ENCODE measurements at places on chromosomes 16 and 17.

DNA sequence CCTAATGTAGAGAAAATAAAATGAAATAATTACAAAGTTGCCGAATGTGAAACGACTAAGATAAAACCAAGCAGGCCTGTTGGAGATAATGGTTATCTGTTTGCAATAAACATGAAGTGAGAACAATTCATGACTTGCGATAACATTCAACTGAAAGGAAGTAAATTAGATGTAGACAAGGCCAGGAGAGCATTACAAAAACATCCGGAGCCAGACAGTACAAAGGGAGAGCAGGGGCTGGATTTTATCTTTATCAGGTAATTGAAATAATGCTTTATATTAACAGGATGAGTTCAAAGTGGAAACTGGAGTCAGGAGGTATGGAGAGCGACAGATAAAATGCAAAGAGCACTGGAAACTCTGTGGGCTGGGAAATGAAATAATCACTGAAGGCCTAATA, 265.6 kb upstream of the GOT2 start:
- DNase-seq, result no peak

DNA sequence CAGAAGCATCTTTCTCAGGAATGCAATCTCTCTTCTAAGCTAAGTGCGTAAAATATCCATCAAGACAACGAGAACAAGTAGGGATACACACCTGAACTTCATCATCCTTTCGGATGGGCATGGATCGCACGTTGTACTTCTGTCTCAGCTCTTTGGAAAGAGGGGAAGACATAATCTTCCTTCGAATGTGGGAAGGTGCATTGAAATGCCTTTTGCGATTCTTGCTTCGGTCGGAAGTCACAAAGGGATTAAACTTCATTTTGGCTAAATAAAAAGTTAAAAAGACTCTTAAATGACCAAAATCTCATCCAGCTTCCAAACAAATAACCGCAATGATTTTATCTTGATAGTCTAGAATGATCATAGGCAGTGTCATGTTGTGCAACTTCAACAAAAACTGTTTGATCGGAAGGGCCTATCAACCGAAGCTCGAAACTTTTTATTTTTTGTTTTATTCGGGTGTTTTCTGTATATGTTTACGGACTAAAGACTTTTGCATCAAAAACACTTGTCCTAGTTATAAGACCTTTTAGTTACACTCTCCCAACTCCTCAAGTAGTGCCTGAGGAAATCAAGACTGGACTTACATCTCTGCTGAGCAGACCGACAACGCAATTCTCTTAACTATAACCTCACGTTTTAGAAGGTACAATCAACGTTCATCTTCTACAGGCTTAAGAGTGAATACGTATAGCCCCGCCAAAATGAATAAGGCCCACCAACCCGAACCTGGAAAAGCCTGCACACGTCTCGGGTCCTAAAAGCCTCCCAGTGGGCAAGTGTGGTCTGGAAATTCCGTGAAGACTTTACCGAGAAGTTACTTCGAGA, 727 bp downstream of the RPL26 start:
- no peak for DNase-seq

DNA sequence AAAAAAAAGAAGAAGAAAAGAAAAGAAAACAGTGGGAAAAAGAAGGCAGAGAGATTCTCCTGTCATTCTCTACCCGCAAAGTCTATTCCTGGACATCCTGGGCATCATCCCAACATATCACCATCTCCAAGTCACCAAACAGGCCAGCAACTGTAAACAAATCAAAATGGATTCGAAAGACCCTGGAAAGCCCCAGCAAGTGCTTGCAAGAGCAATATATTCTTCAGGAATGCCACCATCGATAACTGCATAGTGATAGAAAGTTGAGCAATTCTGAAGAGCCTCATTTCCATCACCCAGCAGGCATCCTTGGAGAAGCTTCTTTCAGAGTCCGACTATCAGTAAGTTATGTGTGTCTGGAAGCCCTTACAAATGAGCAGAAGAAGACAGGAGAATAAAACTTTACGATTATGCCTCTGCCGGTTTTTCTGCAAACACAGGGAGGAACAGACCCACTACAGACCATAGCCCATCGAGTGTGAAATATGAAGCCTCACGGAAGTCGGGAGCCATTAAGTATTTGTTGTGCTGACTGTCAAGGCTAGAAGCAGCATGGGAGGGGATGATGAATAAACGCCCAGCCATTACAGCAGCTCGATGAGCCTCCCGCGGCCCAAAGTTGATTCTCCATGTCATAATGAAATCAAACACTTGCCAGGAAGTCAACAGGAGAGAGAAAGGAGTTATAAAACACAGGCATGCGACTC, 64.5 kb upstream of the SEC14L1 start:
- peak; percentile 19 for DNase-seq

DNA sequence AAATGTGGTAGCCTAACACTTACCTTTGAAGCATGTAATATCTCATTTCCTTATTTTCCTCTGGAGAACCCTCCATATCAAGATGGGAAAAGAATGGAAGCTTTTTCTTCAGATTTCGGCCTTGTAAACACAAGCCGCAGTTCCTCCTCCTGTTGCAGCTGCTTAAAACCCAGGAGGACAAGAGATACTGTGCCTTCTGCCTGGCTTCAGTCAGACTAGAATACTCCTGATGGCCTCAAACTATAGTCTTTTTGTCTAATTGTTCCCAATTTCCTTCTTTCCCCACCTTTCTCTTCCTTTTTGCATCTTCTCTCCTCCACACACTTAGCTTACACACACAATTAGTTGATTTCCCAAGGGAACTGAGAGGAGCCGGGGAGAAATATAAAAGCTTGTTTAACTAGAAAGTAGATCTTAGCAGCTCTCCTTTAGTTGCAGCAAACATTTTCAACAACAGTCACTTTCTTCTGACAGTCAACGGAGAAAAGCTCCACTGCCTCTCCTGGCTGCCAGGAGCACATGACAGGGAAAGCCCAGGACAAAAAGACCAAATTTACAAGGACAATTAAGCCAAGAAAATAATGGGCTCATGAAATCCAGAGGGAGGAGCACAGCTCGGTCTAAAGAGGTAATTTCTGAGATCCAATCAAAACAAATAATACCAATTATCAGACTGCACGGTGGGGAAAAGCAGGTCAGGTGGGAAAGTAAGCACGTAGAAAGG, 76.4 kb upstream of the C17orf78 start:
- peak; percentile 79 for DNase-seq

- peak; percentile 86 for DNase-seq
Measured at GRCh38 chr17:412211-413015, 59.8 kb upstream of the RPH3AL start.
